ENCODE measurements at places on chromosomes 3 and 15.

DNA sequence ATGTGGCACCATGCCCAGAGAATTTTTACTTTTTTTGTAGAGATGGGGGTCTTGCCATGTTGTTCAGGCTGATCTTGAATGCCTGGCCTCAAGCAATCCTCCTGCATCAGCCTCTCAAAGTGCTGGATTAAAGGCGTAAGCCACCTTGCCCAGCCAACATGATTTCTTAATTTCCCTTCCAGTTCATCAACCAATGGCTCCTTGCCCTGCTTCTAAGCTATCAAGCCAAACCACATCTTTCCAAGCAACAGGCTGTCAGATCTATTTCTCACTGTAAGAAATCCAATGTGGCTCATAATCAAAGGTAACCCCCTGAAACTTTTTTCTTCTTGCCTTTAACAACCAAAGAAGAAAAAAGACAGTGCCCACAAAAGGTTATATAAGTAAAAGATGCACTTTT, 204.2 kb upstream of the ICE2 start:
- DNase-seq: no peak

- peak; percentile 60 for DNase-seq
Observed at GRCh38 chr3:43531835-43532234, 90.0 kb downstream of the ANO10 start.

DNA sequence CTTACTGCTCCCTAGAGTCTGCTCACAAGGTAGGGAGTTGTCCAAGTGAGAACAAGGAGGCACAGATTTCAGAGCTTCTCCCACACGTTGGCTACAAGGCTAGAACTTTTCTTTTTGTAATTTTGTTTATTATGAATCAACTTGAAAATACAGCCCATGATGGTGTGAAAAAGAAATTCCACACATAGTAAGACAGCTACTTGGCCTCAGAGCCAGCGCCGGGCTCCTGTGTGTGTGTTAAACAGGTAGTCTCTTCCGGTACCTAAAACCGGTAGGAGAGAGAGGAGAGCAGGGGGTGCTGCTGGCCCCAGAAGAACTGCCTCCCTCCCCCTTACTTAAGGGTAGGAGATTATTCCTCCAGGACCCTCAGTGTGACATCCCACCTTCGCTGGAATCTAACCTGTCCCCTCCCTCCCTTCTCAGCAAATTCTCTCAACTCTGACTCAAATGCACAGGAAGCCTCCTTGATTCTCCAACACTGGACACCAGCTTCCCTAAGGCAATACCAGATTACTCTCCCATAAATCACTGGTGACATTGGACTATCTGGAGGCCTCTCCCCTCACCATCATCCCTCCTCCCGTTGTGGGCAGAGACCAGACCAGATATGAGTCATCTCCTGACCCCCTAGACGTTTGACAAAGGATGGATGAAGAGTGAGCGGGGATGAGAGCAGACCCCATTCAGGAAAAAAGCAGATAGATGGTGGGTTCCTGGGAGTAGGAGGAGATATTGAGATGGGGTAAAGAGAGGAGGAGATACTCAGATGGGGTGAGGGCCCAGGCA, 4.5 kb upstream of the IP6K1 start:
- no peak for DNase-seq

GRCh38 chr3:23540600-23540999, 265.2 kb upstream of the UBE2E1 start:
- no peak for DNase-seq

GRCh38 chr15:100263721-100264455, 77.9 kb downstream of the ADAMTS17 start:
- no peak for DNase-seq

GRCh38 chr15:42602501-42602900, 27.1 kb downstream of the STARD9 start:
- no peak for DNase-seq
